ENCODE measurements at places on chromosomes 5 and 9.

GRCh38 chr9:137110147-137110910 is 4.2 kb downstream of the DPP7 start:
- no peak for DNase-seq

GRCh38 chr5:33319151-33319550 is 121.6 kb upstream of the TARS1 start:
- DNase-seq, result no peak

- DNase-seq, result no peak
These were observed 27.0 kb downstream of the PRDM6 start for GRCh38 chr5:123116058-123116457.

DNA sequence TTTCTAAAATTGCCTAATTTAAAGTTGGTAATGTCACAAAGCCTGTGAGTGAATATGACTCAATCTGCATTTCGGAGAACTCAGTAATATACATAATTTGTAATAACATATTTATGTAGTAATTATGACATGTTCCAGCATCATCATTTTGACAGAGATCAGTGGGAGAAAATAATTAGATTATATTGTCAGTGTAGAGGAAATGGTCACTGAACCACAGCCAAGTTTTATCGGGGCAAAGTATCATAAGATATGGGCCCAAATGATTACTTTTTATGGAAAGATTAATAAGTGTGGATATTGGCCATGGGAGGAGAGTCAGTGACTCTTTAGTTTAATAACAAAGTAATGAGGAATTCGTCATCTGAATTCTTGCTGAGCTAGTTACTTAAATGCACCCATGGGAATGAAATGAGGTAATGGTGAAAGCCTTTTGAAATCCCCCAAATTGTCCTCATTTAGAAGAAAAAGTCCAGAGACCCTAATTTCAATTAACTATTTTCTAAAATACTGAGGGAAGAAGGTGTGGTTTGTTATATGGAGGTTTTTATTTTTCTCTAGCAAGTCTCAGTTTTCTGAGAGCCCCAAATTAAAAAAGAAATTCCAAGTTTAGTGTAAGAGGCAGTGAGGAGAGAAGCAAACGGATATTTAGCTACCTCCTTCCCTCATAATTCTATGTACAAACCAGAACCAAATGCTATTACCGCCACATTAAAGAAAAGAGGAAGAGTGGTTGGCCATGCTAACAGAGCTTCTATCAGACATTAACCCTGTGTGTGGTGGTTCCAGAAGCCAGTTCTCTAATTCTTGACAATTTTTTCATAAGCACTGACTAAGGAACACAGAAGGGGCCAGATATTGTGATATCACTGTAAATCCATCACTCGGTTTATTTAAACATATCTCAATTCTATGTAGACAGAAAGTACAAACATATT is 37.7 kb upstream of the MRPS30 start:
- no peak for DNase-seq

DNA sequence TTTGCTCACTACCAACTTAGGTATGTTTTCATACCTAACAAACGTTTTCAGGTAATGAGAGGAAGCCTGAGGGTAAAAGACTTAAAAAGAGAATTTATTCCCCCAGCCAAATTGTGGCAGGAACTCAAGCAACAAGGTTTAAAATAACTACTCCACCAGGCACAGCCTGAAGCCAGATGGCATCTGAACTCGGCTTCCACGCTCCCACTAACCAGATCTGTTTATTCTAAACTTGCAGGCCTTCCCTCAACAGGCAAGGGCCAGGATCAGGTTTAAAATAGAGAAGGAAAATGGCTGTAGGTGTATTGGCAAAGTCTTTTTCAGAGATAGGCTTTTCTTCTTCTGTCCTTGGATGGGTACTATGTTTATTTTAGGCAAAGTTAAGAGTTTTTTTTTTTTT is 89.4 kb downstream of the OTULIN start:
- no peak for DNase-seq

DNA sequence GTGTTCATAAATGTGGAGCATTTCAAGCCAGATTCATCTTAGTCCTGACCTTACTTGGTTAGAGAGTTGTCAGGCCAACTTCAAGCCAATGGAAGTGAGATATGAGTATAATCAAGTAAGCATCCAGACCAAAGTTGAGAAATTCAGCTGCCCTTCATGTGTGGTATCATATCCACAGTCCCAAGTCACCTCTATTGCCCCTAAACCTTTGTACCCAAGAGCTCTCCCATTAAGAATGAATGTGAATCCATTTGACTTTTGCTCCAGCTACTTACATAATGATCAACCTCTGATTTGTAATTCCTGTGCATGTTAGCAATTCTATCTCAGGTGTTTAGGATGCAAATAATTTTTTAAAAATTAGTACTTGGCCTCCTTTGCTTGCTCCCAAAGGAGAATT is 342.7 kb downstream of the ADGRV1 start:
- DNase-seq, result no peak

DNA sequence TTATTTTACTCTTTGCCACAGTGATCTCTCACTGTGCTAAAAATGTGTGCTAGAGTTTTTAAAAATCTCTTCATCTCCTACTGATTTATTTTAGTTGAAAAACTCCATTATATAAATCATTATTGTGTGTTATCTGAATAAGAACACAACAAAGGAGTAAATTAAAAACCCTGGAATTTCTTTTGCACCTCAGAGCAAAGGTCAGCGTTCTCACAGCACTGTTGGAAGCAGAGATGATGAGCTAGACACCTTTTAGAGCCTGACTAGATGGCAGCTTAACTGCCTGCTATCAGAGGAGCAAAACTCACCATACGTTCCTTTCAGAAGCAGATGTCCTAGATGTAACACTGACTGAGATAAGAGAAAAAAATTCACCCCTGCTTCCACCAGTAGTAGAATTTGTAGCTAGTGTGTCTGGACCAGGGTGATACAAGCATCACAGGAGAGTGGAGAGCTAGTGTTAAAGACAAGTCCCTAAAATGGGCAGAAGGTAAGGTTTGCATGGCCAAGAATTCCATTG is 147.1 kb downstream of the ENTREP1 start:
- DNase-seq, result peak; percentile 9

DNA sequence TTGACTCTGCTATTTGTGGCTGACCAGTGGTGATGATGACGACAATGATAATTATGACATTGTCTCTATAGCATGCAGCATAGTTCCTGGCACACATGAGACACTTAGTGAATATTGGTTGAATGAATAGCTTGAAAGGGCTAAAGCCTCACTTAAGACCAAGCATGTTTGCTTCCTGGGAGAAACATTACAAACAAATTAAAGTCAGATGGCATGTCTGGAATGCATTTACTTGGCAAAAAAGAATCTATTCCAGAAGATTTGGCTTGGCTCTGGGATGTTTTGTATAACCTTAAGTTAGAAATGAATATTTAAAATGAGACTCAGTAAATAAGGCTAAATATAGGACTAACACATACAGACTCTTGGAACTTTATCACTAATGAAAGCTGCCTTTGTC is 21.6 kb downstream of the GAS1 start:
- DNase-seq, result no peak

- DNase-seq, result no peak
These were observed 121.1 kb upstream of the TRIM32 start for GRCh38 chr9:116565986-116566385.

- peak; percentile 48 for DNase-seq
These were observed 6.4 kb upstream of the AGPAT2 start for GRCh38 chr9:136693490-136694162.

GRCh38 chr9:81984928-81985327 is 3.6 kb upstream of the SPATA31D1 start:
- no peak for DNase-seq

Measured in NCI-H146 (cell line).